ENCODE measurements at places on chromosomes 6 and 20. TPM values are rescaled to one million over a fixed set of nuclear protein-coding genes. Genes with fewer than 3 reads are reported as not detected.

Gene HLA-DPB1
- total RNA-seq: 26.2 TPM

DNA sequence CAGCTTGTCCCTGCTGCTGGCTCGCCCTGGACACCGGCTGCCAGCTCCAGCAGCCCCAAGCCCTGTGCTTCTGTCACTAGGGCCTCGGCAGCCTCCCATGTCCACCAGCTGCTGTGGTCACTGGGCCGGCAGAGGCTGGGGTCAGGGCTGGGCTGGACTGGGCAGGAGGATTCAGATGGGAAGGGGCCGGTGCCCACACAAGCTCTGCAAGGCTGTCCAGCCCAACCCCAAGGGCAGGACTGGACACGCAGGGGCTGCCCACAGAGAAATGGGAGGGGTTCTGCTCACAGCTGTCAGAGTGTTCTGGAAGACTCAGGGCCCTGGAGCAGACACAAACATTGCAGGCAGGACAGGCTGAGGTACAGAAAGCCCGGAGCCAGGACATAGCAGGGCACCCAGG lies 65.6 kb downstream of the ADNP start:
- DNase-seq: no peak

Gene SYCP2
- 9.1 TPM for total RNA-seq

Gene UBE2C
- total RNA-seq: 232 TPM

Gene TNFRSF6B
- 1.0 TPM for total RNA-seq

Gene SDCBP2
- 2.2 TPM for total RNA-seq

DNA sequence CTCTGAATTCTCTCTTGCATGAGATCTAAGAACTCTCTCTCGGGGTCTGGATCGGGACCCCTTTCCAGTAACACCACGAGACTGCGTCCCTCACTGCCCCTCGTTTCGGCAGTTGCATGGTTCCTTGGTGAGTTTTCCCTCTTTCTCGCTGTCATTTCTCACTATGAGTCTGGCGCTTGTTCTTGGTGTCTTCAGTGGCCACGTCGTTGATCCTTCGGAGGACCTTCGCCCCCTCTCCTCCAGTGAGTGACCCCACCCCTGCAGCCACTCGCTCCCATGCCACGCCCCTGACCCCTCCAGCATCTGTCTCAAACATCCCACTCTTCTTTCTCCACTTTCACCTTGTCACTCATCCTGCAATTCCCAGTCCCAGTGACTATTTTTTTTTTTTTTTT lies 23.0 kb downstream of the SYNJ2 start:
- DNase-seq: no peak

Gene CDH26
- 0.47 TPM for total RNA-seq

DNA sequence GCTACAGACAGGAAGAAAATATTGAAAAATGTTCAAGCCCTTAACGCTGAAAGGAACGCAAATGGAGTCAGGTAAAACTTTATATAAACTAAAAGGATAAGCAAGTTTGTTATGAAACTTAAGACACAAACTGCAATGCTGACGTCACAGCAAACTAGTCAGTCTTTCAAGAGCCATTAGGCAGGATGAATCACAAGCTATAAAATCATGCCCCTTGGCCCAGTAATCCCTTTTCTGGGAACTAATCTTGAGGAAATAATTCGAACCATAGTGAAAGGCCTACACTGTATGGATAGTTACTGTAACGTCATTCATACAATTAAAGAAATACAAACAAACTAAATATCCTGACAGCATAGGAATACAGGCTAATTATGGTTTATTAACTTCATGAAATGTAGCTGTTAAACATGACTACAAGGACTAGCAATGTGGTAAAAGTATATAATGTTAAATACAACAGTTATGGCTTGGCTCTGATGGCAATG lies 42.7 kb upstream of the HINT3 start:
- no peak for DNase-seq

DNA sequence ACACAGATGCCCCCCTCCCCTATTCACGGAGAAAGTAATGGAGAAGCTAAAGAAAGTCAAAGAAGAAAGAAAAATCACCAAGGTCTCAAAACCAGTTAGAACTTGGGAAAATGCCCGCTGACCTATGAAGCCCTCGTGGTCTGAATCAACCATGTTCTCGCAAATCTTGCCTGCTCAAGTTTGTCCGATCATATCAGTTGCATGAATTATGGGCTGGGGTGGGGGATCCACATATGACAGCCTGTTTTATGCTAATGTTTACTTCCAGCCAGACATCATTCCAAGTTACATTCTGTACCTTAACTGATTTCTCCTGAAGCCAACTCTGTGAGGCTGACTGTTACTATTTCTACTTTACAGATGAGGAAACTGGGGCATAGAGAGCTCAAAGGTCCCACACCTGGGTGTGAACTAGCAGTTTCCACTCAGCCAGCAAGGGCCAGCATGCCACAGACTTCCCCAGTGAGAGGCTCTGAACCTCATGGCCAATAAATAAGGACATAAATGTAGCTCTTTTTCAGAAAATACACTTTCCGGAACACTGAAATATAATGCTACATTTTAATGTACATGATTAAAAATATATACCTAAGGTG lies 2.1 kb downstream of the RNASET2 start:
- no peak for DNase-seq

- DNase-seq: no peak
These were observed 25.7 kb downstream of the TGM2 start for GRCh38 chr20:38139156-38139912.

Gene GJA1
- total RNA-seq: not detected

Gene ENPP4
- total RNA-seq: 5.0 TPM

GRCh38 chr20:57429580-57430200 lies 38.5 kb downstream of the RBM38 start:
- no peak for DNase-seq

DNA sequence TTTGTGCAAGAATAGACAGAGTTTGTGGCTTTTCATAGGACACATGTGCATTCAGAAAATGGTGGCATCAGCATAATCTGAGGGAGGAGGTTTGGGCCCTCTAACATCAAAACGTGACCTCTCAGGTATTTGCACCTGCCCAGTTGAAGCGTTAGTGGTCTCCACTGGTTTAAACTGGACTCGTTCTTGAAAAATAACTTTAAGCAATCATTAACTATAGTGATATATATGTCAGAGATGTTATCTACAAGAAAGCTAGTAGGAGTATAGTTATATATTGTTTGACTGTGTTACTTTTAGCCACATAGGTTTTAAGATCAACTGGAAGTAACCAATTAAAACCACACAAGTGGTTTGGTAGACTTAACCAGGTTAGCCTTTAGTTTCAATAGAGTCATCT lies 607.4 kb downstream of the MAFB start:
- DNase-seq: no peak

DNA sequence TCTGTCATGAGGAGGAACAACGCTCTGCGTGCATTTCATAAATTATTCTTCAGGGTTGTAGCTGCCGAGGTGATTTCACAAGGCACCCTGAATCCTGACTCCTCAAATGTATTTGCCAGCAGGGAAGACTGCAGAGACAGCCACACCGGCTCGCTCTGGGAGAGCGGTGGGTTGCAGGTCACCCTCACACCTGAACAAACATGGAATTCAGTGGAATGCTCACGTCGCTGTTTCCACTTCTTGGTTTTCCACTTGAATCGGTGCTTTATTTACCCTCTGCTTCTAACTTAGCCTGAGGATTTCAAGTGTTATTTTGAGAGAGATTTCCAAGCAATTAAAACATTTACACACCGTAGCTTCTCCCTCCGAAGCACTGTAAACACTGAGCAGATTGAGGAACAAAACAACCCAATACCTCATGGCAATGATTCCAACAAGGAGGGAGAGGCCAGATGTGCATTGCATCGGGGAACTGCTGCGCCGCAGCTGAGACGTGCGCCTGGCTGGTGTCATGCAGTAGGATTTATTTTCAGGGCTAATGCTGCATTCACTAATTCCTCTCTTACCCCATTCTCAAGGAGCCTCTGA lies 59.5 kb upstream of the GGTLC1 start:
- no peak for DNase-seq

- no peak for DNase-seq
These were observed 237.0 kb downstream of the LRFN2 start for GRCh38 chr6:40349901-40350746.

DNA sequence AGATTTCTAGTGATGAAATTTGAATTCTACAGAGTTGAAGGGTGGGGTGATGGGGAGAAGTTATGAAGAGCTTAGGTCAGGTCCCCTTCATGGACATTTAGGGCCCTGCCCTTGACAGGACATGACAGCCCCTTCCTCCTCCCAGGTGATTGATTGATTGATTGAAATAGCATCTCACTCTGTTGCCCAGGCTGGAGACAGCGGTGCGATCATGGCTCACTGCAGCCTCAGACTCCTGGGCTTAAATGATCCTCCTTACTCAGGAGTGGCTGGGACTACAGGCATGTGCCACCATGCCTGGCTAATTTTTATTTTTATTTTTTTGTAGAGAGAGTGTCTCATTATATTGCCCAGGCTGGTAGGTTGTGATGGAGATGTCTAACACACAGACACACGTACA lies 174.0 kb upstream of the RNF24 start:
- DNase-seq: no peak

Gene BEND6
- not detected for total RNA-seq

DNA sequence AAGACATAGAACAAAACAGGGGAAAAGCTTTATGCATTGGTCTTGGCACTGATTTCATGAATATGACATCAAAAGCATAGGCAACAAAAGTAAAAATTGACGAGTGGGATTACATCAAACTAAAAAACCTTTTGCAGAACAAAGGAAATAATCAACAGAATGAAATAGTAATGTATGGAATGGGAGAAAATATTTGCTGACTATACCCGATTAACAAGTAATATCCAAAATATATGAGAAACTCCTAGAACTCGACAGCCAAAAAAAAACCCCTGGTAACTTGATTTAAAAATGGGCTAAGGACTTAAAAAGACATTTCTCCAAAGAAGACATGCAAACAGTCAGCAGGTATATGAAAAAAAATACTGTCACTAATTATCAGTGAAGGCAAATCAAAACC lies 231.7 kb upstream of the MAN1A1 start:
- no peak for DNase-seq

DNA sequence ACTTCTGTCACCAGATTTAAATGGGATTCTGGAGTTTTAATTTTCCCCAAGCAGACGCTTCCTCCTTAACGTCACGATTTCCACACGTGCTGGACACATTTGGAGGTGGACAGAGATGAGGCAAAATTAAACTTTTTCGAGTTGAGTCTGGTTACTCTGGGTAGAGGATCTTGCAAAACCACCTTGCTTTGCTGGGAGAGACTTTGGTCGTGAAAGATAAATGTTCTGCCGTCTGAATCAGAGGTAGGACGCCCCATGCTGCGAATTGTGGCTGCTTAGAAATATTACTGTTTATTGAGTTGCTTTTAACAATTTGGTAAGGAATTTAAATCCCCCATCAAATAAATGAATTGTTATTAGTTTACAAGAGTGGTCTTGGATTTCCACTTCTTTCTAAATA lies 46.8 kb downstream of the CTCFL start:
- DNase-seq: no peak

Gene VSTM2L
- total RNA-seq: not detected

DNA sequence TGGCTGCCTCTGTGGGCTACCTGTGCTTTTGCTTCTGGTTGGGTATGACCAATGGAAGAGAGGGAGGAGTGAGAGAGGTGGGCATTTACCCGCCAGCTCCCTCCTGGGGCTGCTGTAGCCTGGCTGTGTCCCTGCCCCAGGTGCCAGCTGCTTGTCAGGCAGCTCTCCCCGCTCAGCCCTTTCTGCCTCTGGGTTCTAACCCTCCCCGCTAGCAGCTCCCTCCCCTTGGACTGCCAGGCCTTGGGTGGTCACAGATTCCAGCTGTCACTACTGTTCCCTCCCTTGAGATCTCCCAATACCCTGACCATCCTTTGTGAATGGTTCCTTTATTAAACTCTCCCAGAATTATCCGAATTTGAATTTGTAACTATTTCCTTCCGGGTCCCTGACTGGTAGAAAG lies 95.5 kb upstream of the RNF24 start:
- DNase-seq: no peak

- no peak for DNase-seq
These were observed 340.2 kb upstream of the CHD6 start for GRCh38 chr20:41958391-41958790.

DNA sequence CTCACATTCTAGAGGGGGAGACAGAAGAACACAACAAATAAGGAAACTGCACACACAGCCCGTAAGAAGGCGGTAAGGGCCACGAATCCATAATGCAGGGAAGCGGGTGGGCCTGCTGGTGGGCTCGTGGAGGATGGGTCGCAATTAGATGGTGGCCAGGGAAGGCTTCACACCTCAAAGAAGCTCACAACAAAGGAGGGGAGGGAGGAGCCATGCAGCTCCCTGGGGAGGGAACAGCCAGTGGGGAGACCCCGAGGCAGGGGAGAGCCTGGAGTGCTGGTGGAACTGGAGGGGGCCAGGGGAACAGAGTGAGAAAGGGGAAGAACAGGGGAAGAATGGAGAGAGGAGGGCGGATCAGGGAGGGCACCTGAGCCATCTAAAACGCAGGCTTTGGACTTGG lies 13.4 kb downstream of the SRC start:
- no peak for DNase-seq

DNA sequence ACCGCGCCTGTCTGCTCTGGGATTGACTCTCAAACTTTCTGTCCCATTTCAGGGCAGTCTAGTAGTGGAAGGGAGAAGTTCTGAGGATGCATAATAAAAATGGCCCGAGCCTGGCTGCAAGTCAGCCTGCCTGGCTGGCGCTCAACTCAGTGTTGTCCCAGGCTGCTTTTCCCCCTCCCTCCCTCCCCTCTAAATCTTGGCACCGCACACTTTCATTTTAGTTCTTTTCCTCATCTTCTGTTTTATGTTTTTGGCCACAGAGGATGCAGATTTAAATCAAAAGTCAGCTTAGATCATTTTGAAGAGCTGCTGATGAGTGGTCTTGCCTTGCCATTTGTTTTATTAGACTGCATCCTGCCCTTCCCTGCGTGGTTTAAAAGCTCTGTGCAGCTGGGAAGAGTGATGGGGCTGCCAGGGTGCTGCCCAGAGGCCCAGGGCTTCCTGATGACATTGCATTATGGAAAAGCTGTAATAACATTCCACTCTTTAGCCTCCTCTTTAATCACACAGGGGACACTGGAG lies 6.5 kb upstream of the UQCC2 start:
- DNase-seq: no peak

All from activated CD4-positive, alpha-beta T cell treated with anti-CD3 and anti-CD28 coated beads, Interleukin-2, amount 10 ng/mL, durations not matched to agents 7 days and 5 days (primary cell).